T follicular helper cell (primary cell): ENCODE measurements at places on chromosomes 3 and 15.

- no peak for DNase-seq
Observed at GRCh38 chr15:101781928-101782327, 21.4 kb upstream of the OR4F6 start.

- no peak for DNase-seq
Observed at GRCh38 chr3:43644443-43644842, 22.6 kb upstream of the ANO10 start.

- DNase-seq, result no peak
Observed at GRCh38 chr3:43435706-43436105, 149.4 kb downstream of the SNRK start.

DNA sequence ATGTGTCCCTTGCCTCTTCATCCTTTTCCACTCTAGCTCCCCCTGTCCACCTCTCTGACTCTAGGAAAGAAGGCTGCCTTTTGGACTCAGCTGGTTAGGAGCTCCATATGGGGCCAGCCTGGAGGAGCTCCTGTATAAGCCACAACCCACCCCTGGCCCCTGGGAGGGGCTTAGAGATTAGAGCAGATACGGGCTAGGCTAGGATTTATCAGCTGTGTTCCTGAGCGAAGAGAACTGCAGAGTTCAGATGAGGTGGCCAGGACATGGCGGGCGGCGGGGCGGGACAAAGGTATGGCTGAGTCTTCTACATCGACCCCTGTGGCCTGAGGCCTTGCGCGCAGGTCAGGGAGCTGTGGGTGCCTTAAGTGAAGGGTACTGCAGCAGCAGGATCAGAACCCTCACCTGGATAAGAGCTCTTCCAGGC, 7.9 kb downstream of the NBEAL2 start:
- DNase-seq, result no peak

- DNase-seq, result no peak
Observed at GRCh38 chr3:114572364-114573062, 278.7 kb downstream of the TIGIT start.

GRCh38 chr3:11272906-11273574, 843 bp downstream of the ATG7 start:
- DNase-seq, result no peak

- DNase-seq, result no peak
Observed at GRCh38 chr3:163601426-163601825, 1476.9 kb downstream of the SI start.

DNA sequence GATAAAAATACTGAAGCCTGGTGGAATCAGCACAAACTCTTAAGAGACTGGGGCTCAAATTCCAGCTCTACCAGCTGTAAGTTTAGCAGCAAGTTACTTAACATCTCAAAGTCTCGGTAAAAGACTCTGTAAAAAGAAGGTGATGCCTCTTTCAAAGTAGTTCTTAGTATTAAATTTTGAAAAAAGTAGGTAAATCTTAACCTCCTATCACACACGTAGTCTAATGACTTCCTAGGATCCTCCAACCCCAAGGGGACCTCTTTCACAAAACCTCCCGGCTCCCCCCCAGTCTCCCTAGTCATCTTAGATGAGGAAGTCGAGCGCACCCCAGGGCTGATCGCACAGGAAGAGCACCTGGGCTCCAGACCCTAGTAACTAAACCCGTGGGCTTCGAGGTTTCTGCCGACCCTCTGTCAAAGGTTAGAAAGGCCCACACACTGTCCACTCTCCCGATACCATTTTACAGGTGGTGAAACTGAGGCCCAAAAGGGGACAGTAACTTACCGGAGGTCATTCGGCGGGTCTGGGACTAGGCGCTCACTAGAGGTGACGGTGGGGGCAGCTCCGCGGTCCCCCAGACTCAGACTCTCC, 427 bp downstream of the MBD4 start:
- peak; percentile 33 for DNase-seq

GRCh38 chr3:67000009-67000408, 1.9 kb downstream of the KBTBD8 start:
- no peak for DNase-seq

DNA sequence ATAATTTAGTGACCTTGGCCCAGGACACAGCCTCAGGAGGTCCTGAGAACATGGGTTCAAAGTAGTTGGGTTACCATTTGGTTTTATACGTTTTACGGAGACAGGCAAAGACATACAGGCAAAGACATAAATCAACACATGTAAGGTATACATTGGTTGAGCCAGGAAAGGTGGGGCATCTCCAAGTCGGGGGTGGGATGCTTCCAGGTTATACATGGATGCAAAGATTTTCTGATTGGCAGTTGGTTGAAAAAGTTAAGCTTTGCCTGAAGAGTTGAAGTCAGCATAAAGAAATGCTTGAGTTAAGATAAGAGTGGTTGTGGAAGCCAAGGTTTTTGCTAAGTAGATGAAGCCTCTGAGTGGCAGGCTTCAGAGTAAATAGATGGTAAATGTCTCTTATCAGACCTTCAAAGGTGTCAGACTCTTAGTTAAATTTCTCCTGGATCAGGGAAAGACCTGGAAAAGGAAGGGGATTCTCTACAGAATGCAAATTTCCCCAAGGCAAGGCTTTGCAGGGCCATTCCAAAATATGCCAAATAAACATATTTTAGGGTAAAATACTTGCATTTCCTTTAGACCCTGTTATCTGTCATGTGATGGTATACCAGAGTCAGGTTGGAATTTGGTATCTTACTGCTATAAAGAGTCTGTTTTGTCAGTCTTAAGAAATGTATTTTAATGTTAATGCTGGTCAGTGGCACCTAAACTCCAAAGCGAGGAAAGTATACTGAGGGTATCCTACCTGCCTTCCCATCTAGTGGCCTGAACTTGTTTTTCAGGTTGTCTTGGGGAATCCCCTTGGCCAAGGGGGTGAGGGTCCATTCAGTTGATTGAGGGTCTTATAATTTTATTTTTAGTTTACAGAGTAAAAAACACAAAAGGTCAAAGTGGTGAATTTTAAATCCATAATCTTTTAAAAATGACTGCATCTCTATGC, 8.2 kb upstream of the PDHB start:
- DNase-seq, result no peak

GRCh38 chr15:69735121-69735520, 282.5 kb downstream of the RPLP1 start:
- DNase-seq, result no peak

DNA sequence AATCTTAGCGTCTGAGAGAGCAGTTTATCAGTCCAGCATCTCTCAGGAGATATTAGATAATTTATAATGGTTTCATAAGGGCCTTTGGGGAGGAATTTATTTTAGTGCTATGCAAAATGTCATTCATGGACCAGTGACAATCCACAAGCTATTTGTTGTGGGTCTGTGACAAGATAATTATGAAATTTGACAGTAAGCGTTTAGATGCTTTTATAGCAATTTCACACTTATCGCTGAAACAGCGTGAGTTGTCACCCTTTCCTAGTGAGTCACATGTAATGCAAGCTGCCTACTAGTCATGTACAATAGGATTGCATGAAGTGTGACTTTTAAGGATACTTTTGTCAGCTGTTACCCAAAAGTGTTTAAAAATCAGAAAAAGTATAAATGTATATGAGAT, 315.6 kb upstream of the THBS1 start:
- DNase-seq, result no peak

GRCh38 chr3:171195686-171196085, 169.2 kb upstream of the SLC2A2 start:
- no peak for DNase-seq

DNA sequence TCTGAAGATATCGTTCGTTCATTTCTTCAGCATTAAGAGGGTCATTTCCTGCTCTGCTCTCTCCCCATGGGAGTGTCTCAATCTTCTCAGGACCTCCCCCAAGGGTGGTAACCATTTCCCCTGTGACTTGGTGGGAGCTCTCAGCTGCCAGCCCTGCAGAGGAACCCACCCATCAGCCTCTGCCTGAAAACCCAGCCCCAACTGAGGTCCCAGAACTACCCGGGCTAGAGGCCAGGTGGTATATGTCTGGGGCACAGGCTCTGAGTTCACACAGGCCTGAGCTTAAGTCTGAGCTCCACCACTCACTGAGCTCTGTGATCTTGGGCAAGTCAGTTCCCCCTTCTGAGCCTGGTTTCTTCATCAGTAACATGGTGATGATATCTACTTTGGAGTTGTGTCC, 10.0 kb upstream of the ATP2B2 start:
- DNase-seq, result no peak

DNA sequence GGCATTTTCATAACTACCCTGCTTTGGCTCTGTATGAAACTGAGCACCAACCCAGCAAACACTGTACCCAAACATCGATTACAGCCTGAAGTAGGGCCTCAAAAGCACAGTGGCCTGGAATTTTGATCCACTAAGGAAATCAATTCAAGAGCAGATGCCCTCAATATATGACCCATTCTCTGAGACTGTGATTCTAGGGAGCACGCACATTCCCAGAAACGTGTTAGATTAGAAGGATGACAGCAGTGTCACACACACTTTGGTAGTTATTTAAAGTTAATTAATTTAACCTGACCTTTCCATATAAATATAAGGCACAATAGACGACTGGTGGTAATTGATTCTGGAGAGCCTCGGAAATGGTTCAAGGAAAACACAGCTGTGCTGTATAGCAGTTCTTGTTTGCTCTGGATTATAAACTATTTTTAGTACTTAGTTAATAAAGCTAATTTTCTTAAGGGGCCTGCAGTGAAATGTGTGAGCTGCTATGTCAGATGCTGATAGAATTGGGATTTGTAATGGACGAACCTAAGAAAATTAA, 126.3 kb upstream of the ZNF385D start:
- no peak for DNase-seq

DNA sequence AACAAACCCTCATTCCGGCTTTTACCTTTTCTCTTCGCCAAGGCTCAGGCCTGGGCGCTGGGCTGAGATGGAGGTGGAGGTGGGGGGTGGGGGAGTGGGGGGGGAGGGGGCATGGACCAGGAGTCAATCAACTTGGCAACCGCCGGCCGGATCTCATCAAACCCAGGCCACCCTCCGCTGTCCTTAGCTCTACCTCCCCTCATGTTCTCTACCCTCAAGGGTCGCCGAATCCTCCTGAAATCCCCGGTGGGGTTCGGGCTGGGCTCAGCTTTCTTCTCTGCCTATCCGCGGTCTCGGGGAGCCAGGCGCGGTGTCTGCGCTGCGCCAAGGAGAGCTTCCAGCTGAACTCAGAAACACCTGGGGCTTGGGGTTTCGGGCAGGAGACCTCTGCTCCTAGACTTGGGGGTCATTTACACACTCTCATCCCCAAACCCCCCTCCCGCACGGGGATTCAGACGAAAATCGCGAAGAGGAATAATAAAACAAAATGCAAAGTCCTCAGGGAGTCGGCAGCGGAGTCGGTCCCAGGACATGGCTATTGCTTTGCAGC, 2.5 kb downstream of the ONECUT1 start:
- no peak for DNase-seq

GRCh38 chr15:89898614-89899294, 5.0 kb upstream of the AP3S2 start:
- DNase-seq, result peak; percentile 32

GRCh38 chr3:189109145-189109544, 62.6 kb upstream of the TPRG1 start:
- no peak for DNase-seq

DNA sequence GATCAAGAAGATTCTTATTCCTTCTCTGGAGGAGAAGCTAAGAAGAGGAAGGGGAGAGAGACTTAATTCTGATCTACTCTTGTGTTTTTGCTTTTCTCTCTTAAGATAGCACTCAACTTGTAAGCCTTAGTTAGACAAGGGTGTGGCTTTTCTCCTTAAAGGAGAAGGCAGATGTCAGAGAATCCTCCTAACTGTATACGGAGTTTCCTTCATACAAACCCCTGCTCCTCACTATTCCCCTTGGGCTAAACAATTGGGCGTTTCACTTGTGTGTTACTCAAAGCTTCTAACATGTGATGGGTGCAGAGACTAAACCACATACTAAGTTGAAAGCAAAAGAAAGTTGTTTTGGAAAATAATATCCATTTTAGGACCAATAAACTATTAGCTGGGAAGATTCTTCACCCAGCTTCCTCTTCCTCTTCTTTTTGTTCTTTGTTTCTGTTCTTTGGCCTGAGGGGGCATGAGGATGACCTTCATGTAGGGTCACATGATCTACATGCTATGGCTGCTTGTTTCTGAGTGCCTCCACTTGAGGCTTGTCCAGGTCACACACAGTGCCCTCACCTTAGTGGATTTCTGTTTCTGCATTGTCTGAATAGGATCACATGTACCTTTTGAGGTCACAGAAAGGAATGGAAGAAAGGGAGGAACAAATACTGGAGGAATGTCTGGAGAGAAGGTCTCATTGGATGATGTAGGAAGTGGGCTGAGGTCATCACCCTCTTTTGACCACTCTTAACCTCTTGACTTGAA, 14.6 kb downstream of the SPINK8 start:
- DNase-seq, result no peak

- DNase-seq, result no peak
Observed at GRCh38 chr3:11084677-11085076, 69.6 kb upstream of the HRH1 start.

GRCh38 chr3:130507746-130508145, 9.2 kb upstream of the COL6A6 start:
- no peak for DNase-seq

DNA sequence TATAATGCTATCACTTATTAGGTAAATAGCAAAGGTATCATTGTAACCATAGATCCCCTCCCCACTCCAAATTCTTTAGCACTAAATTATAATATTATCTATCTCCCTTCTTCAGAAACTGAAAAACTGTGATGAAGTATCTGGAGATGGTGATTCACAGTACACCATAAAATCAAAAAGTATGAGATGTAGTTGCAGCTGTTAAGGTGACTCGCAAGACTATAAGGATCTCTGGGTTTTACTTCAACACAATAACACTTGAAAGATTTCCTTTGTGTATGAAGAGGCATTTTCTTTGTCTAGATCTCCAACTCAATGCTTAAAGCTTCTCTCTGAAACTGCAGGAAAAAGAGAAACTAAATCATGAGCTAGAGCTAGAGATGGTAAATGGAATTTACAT, 46.9 kb downstream of the IFT57 start:
- DNase-seq, result no peak

DNA sequence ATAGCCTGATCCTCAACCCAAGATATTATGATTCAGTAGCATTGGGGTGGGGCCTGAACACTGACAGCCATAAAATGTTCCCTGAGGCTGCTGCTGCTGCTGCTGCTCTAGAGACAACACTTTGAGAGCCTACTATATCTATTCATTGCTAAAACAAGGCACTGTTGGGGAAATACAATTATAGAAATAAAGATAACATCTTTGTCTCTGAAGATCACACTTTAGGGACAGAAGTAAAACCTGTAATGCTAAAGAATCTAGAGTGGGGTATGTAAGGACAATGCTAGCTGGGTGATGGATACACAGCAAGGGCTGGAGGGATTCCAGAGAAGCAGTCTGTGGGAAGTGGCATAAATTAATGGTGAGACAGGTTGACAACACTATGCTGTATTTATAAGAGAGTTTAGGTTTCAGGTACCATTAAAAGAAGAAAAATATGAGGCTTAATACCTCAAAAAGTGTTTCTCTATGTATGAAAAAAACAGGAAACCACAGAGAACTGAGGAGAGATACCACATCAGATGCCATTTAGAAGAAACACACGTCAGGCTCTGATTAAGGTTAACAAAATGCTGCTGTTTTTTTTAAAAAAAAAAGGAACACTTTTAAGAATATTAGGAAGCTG, 115.9 kb downstream of the CBLB start:
- DNase-seq, result peak; percentile 33

GRCh38 chr3:196686436-196686835, 25.6 kb downstream of the CEP19 start:
- DNase-seq, result no peak
